ENCODE measurements at places on chromosomes 5 and 9.

DNA sequence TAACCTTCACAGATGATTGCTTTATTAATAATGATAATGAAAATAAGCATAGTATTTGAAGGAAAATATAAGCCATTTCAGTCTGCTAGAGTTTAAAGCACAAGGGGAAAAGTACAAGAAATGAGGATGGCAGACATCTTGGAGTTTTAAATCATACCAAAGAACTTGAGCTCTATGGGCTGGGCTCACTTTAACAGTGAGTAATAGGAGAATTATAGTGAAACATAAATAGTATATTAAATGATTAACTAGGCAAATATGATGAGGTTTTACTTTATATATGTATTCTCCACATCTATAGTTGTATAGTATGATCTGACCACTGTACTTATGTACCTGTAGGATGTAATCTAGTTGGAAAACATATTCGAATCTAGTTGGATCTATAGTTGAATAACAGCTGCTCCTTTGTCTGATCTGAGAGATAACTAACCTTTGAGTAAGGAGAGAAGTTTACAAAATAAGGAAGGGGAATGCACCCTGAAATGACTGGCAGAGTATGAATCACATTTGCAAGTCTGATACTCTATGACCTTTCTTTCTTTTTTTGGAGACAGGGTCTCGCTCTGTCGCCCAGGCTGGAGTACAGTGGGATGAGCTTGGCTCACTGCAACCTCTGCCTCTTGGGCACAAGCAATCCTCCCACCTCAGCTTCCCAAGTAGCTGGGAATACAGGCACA lies 17.6 kb downstream of the MEGF9 start:
- DNase-seq = no peak

GRCh38 chr5:321230-321725 lies at the start of gene AHRR:
AHRR (plus strand) TSS chr5:321714; CDS start chr5:343903, 22,189 bp downstream.
- no peak for DNase-seq

GRCh38 chr5:19802686-19803085 lies 185.3 kb downstream of the CDH18 start:
- DNase-seq = no peak

DNA sequence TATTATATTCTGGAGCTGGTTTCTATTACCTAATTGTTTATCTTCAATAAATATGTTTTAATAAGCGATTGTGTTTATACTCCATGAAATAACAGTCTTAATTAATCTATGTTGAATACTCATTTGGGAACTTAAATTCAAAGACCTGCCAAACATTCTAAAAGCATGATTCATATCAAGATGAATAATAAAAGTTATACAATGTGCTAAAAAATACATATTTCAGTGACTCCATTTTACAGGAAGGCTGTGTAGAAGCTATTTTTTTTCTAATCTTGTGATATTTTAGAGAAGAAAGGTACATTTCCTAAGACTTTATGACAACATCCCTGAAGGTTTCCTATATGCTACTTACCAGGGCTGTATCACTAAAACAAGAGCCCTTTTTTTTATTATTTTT lies 417.9 kb downstream of the NFIB start:
- DNase-seq = no peak

DNA sequence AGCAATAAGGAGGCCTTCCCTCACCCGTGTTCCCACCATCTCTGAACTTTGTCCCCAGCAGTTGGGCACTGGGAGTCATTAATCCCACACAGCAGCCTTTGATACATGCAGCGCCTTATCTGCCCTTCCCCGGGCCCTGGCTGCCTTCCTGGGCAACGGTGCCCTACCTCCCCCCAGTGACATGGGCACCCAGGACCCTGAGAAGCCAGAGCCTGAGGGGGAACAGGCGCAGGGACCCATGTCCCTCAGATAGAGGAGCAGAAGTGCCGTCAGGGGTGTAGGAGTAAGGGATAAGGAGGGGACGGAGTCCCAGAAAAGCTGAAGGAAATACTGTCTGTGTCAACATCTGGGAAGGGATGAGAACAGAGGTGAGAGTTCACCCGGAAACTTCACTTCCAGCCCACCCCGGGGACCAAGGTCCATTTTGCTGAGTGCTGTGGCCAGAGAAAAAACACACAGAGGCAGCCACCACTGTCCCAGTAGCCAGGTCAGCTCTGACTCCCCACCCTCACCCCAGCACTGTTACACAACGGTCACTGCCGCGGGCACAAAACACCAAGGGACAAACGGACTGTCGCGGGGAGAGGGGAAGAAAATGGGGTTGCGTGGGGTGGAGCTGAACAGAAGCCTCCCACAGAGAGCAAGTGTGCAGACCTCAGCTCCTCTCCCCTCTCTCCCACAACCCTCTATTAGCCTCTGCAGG lies 3.8 kb downstream of the PCDH1 start:
- DNase-seq = no peak

DNA sequence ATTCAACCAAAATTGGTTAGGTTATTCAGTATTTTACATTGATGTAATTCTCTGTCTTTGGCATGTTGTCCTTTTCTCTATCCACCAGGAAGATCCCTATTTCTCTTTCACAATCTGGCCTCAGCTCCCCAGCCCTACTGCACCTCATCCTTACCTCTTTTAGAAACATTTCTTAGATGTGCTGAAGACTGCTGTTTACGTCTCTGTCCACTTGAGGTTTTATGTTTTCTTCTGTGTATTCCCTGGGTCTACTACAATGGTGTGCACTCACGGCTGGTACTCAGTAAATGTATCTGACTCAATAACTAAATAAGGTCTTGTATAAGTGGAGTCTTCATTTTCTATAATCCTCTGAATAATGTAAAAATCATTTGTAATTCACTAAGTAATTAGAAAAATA lies 822.7 kb downstream of the DTWD2 start:
- DNase-seq = no peak

GRCh38 chr5:113081881-113082546 lies 105.4 kb downstream of the DCP2 start:
- DNase-seq = no peak

- no peak for DNase-seq
These were observed 16.4 kb downstream of the TENT4A start for GRCh38 chr5:6729386-6730310.

DNA sequence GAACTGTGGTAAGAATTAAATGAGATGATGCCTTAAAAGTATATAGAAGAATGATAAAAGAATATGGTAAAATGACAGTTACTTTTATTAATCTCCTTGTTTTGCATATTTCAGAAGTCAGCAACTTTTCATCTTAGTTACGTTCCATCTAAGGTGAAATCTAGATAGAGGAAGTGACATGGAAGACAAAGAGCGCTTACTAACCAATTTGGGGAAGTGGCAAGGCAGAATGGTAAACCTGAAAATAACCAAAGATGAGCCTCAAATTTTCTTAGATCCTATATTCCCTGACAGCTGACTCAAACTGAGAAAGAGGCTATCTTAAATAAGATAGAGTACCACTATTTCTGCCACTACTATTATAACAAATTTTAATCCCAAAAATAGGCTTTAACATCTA lies 52.5 kb downstream of the FGF10 start:
- no peak for DNase-seq

GRCh38 chr9:106531491-106531890 lies 331.5 kb upstream of the ZNF462 start:
- no peak for DNase-seq

GRCh38 chr5:45171563-45171962 lies 362.8 kb downstream of the MRPS30 start:
- no peak for DNase-seq

- no peak for DNase-seq
These were observed 25.2 kb upstream of the FOCAD start for GRCh38 chr9:20658677-20659473.

DNA sequence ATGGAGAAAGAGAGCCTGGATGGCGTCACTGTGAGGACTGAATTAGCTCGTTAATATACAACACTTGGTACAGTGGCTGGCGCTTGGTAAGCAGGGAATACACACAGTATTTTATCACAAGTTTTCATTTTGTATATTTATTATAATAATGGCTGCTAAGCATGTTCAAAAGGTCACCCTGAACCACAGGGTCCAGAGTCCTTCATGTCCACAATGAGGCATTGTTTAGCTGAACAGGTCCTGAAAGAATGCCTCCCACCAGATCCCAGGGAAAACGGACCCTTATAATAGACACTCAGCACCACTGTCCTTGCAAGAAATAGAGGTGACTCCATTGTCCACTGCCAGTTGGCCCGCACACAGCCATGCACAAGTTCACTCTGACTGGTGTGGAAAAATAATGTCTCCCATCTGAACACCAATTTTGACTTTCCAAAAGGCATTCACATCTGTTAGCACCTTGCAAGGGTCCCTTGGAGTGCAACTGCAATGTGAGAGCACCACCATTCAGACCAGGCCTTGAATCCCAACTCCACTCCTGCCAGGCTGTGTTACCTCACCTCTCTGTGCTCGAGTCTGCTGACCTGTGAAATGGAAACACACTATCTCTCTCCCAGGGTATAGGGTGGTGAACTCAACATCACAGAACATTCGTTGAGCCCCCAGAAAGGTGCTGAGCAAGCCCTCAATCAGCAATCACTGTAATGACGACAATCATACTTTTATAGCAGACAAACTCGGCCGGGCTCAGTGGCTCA lies 3.9 kb downstream of the VDAC1 start:
- no peak for DNase-seq

DNA sequence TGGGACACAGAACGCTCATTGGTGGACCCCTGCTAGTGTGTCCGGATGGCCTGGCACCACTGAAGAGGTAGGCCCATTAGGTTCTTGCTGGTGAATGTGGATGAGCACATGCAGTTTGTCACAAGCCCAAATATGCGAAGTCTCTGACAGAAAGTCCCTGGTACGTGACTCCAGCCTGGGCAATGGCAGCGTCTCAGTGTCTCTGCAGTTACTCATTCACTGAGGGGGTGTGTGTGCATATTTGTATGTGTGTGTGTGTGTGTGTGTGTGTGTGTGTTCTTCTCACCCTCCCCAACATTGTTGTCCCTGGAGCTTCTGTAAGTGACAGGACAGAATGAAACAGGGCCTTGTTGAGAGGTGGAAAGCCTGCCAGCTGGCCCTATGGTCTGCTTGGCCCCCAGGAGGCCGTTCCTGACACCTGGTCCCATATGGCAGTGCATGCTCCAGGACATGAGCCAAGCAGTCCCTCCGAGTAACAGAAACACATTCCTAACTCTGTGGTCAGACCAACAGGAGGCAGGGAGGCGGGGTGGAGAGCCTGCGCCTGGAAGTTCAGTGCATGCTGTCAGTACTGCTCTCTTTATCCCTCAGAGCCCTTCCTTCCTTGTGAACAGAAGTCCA lies 169.9 kb downstream of the SLC28A3 start:
- DNase-seq = no peak

- DNase-seq = no peak
These were observed 61.8 kb downstream of the SMIM15 start for GRCh38 chr5:61100437-61100836.

DNA sequence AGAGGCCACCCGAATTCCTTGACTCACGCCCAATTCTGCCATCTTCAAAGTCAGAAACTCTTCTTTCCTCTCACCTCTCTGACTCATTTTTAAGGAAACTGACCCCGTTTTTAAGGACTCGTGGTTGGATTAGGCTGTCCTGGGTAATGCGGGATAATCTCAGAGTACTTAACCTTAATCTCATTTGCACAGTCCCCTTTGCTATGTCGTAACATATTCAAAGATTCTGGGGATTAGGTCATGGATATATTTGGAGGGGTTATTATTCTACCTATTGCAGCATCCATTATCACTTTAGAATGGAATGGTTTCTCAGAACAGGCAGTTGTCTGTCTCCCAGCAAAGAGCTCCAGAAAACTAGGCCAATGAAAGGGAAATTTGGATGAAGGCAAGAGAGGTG lies 80.8 kb upstream of the IL12B start:
- DNase-seq = no peak

- peak; percentile 38 for DNase-seq
These were observed 3.2 kb upstream of the SET start for GRCh38 chr9:128685636-128686489.

DNA sequence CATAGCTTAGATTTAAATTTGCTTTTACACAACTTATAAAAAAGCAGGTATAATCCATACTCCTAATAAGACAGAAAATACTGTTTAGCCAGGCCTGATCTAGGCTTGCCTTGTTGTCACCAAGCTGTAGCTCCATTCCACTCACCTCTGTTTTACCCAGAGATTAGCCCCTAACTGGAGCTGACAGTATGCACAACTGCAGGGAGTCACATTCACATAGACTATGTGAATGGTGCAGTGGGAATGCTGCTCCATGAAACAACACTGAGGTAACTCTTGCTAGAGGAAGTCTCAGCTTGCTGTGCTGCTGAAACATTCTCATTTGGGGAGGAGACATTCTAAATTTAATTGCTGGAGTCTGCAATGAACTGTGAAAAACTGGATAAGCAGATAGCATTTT lies 209.1 kb downstream of the TMEM232 start:
- DNase-seq = no peak

DNA sequence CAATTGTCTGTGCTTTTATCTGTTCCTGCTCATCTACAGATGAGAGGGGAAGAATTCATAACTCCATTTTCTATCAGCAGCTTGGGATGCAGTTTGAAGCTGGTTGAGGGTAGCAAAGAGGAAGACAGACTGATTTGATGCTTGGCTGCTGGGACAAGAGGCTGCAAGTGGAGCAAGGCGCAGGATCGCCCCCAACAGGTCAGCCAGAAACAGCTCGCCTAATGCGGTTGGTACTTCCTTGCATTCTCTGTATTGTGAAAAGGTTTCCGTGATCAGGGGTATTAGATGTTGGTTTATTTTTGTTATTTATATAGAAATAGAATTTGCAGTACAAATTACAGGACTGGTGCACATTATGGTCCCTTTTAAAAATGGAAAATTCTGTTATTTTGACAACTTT lies 40.6 kb downstream of the ZNF883 start:
- DNase-seq = no peak

GRCh38 chr5:93567424-93567823 lies 13.6 kb downstream of the NR2F1-AS1 start:
- DNase-seq = no peak

DNA sequence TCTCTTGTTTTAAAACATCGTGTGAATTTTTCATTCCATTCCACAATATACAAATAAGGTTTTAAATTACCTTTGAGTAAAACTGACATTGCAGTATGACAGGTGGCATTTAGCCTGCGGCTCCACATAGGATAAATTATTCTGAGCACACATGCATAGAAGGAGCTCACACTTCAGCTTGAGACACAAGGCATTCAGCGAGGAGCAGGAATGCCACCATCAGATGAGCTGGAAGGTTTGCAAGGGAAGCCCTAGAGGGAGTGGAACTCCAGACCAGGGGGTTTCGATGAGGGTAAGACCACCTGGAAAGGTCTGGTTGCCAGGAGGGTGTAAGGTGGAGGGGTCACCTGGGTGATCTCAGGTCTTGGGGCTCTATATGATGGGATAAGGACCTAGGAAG lies 259.0 kb upstream of the ADRA1B start:
- DNase-seq = no peak

- DNase-seq = no peak
These were observed 293.2 kb upstream of the IRX4 start for GRCh38 chr5:2175842-2176404.

DNA sequence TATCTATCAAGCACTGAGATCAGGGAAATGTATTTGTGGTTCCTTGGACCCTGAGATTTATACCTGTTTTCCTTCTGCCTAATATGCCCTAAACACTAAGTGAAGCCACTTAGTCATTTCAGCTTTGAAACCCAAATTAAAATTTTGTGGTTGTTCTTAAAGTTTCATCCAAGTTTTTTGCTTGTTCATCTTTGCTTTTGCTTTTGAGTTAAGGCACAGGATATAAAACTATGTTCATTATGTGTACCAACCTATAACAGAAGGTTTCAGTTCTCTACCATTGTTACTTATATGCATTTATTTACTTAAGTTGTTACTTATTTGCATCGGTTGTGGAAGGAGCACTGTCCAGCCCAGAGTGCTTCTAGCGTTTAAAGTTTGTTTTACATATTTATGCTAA lies 382.3 kb downstream of the PTPRD start:
- DNase-seq = no peak
